Right ventricle myocardium superior (tissue), 1 donor: ENCODE measurements at places on chromosomes 16 and 17. TPM values are rescaled to one million over a fixed set of nuclear protein-coding genes. Genes with fewer than 3 reads are reported as not detected.

PERCC1 gene
- 0.32 TPM for total RNA-seq

WSCD1 gene
- 11.2 TPM for total RNA-seq

RCVRN gene
- not detected for total RNA-seq

ENPP7 gene
- not detected for total RNA-seq

SSTR5 gene
- 20.8 TPM for total RNA-seq

LRRC75A gene
- 0.40 TPM for total RNA-seq

NPIPA3 gene
- 0.65 TPM for total RNA-seq

ZNF750 gene
- 0.13 TPM for total RNA-seq

DHX8 gene
- 26.1 TPM for total RNA-seq

CHMP6 gene
- total RNA-seq: 13.6 TPM

NPIPA8 gene
- not detected for total RNA-seq

BIRC5 gene
- total RNA-seq: 1.7 TPM

GRIN2A gene
- 4.1 TPM for total RNA-seq

DPEP3 gene
- not detected for total RNA-seq

SNX20 gene
- total RNA-seq: 0.62 TPM

TSPOAP1 gene
- total RNA-seq: 13.6 TPM

CACNG3 gene
- not detected for total RNA-seq

MILR1 gene
- 2.2 TPM for total RNA-seq
